Foreskin fibroblast (primary cell): ENCODE measurements at places on chromosomes 7 and 10.

- DNase-seq = no peak
These were observed 18.4 kb downstream of the LRRC27 start for GRCh38 chr10:132350391-132350790.

GRCh38 chr7:2019711-2020511 lies 212.8 kb downstream of the MAD1L1 start:
- DNase-seq = peak; percentile 92

DNA sequence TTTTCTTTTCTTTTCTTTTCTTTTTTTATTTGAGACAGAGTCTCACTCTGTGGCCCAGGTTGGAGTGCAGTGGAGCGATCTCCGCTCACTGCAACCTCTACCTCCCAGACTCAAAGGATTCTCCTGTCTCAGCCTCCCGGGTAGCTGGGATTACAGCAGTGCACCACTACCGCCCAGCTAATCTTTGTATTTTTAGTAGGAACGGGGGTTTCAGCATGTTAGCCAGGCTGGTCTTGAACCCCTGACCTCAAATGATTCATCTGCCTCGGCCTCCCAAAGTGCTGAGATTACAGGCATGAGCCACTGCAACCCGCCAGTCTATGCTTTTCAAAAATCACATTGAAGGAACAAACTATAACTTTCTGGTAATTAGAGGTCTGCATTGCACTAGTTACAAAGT lies 2.4 kb downstream of the USP6NL start:
- no peak for DNase-seq

DNA sequence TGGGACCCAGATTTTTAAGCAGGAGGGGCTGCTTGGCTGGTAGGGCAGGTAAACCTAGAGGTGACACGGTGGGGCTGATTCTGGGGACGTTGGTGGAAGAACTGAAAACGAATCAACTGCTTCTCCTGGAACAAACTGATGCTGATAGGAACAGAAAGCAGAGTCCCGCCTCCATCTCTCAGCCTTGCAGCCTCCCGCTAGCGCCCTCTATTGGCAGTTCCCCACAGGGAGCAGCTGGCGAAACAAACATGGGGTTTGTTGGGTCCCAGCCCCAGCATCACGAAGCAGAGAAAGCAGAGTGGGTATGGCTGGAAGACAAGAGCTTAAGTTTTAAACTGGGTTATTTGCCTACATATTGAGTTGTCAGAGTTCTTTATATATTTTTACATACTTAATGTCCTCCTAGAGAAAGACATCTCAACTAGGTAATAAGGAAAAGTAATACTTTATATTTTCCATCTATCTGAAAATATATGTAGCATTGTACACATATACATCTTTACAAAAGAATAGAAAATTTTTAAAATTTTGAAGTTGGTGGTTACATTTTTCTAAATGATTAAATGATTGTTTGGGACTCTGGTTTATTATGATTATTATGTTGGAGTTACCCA lies 42.3 kb upstream of the FOXI2 start:
- no peak for DNase-seq

- DNase-seq = no peak
These were observed 12.2 kb downstream of the PRKCQ start for GRCh38 chr10:6567884-6568283.
